Glutamatergic neuron (in vitro differentiated cells): ENCODE measurements at places on chromosomes 5 and 9. TPM values are rescaled to one million over a fixed set of nuclear protein-coding genes. Genes with fewer than 3 reads are reported as not detected.

CD274 gene
- total RNA-seq, result not detected

DNA sequence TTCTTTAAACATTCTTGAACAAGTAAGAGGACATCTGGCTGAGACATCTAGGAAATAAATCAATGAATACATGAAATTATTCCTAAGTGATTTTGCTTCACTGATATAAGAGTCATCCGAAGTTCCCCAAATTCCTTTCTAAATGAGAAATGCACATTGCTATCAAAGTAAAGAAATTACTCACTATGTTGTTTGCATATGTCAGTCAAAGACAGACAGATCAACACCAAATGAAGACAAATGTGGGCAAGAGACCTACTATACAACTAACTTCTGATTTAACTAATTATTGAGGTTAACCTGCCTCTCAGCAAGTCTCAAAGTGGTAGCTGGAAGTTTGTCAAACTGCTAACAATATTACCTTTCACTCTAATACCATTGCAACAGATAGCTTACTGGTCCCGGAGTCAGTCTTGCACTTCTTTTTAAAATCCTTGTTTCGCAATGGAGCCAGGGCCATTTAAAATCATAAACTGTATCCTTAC lies 13.2 kb downstream of the TUT7 start:
- peaks cover 2% of the 10 kb centered on the region for H3K27me3 ChIP-seq
- H3K4me1 ChIP-seq, result no peaks in the 10 kb centered on the region
- no peak overlapping the region for H3K4me3 ChIP-seq
- no peaks in the 10 kb centered on the region for H3K36me3 ChIP-seq
- DNase-seq, result no peak

DNA sequence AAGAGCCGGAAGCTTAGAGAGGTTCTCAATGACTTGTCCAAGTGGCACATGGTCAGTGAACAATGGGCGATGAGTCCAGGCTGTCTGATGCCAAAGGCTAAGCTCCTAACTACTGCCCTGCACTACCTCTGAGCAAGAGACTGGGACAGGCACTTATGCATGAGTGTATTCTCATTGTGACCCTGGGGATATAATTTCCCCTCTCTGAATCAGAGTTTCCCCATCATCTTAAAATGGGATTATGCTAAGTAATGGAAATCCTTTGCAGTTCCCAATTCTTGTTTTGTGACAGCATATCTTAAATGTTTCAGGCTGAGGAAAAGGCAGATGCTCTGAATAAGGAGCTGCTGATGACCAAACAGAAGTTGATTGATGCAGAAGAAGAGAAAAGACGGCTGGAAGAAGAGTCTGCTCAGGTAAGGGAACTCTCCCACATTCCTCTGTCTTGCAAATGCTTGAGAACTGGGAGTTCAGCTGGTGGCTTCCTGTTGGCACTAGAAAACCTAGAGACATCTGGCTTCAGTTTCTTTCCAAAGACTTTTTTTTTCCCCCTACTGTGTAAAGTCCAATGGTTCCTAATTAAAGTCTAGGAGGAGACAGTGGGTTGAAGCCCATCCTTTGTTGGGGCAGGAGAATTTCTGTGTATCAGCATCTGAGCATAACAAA lies 64.1 kb downstream of the GPR21 start:
- no peak overlapping the region for H3K4me3 ChIP-seq
- no peaks in the 10 kb centered on the region for H3K4me1 ChIP-seq
- H3K27ac ChIP-seq, result no peak overlapping the region
- no peaks in the 10 kb centered on the region for H3K36me3 ChIP-seq
- H3K27me3 ChIP-seq, result peaks cover 2% of the 10 kb centered on the region
- no peak for DNase-seq

CDHR2 gene
- 0.29 TPM for total RNA-seq

DNA sequence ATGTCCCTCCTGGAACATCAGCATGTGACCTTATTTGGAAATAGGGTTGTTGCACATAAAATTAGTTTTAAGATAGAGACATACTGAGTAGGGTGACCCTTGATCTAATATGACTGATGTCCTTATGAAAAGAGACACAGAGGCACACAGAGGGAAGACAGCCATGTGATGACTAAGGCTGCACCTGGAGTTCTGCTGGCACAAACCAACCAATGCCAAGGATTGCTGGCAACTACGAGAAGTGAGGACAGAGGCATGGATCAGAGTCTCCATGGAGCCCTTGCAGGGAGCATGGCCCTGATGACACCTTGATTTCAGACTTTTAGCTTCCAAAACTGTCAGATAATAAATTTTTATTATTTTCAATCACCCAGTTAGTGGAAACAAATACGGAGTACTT lies 101.9 kb downstream of the FBXL7 start:
- H3K4me1 ChIP-seq, result peaks cover 56% of the 10 kb centered on the region
- no peak for DNase-seq
- peak overlapping the region; percentile 75 for H3K4me3 ChIP-seq
- H3K27ac ChIP-seq, result peak overlapping the region; percentile 98
- peaks cover 14% of the 10 kb centered on the region for H3K27me3 ChIP-seq

- H3K27ac ChIP-seq, result no peak overlapping the region
- no peak for DNase-seq
- H3K27me3 ChIP-seq, result peaks cover 2% of the 10 kb centered on the region
- H3K4me1 ChIP-seq, result no peaks in the 10 kb centered on the region
- no peaks in the 10 kb centered on the region for H3K36me3 ChIP-seq
Measured at GRCh38 chr5:157214861-157215513, 34.3 kb downstream of the ITK start.

ST8SIA4 gene
- total RNA-seq, result 12.6 TPM

- H3K4me3 ChIP-seq, result no peak overlapping the region
- H3K36me3 ChIP-seq, result no peaks in the 10 kb centered on the region
- H3K27ac ChIP-seq, result no peak overlapping the region
- no peaks in the 10 kb centered on the region for H3K27me3 ChIP-seq
- H3K4me1 ChIP-seq, result no peaks in the 10 kb centered on the region
Measured at GRCh38 chr5:119049824-119050449, 20.9 kb upstream of the DMXL1 start.

HTR1A gene
- total RNA-seq, result 1.2 TPM

DNA sequence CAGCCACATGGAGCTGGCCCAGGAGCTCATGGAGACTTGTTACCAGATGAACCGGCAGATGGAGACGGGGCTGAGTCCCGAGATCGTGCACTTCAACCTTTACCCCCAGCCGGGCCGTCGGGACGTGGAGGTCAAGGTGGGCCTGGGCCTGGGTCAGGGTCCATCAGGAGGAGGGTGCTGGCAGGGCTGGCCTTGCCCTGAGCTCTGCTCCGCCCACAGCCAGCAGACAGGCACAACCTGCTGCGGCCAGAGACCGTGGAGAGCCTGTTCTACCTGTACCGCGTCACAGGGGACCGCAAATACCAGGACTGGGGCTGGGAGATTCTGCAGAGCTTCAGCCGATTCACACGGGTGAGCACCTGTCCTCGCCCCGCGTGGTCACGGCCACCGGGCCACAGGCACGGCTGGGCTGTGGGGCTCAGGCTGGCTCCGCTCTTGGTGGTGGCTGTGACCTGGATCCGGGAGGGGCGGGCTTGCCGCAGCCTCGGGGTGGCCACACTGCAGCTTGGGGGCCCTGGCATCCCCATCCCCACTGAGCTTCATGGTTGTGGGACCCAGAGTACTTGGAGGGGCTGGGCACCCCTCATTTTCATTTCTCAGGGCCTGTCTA lies 7.1 kb downstream of the DPP7 start:
- H3K36me3 ChIP-seq, result no peaks in the 10 kb centered on the region
- H3K27ac ChIP-seq, result no peak overlapping the region
- H3K27me3 ChIP-seq, result peaks cover 3% of the 10 kb centered on the region

DNA sequence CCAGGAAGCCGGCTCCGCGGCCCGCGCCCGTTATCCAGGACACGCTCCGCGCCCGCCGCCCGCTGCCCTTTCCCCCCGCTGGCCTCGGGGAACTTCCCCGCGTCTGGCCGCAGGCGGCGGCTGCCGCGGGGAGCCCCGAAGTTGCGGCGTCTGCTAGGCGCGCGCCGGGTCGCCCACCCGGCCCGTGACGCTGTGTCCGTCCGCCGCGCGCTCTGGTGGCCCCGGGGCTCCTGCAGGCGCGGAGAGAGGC lies 621 bp upstream of the GCNT4 start:
- H3K4me1 ChIP-seq, result peaks cover 24% of the 10 kb centered on the region
- no peak overlapping the region for H3K4me3 ChIP-seq
- no peak overlapping the region for H3K27ac ChIP-seq
- no peak for DNase-seq

DNA sequence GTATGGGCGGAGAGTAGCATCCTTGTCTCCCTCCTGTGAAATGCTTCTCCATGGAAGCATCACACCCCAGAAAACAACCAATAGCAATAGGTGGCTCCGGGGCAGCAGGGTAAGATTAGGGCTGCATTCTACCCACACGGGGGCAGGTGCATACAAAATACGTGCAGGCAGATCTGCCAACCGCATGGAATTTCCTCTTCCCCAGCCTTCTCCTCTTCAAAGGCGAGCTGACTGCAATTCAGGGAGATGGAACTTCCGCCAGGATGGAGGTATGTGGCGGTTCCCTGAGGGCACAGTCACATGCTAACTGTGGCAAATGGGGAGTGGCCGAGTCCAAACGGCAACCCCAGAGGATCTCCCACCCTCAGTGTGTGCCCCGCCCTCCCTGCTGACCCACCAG lies 81.5 kb downstream of the LMNB1 start:
- H3K27me3 ChIP-seq, result peaks cover 11% of the 10 kb centered on the region
- H3K4me1 ChIP-seq, result peaks cover 2% of the 10 kb centered on the region
- H3K27ac ChIP-seq, result no peak overlapping the region
- peaks cover 17% of the 10 kb centered on the region for H3K36me3 ChIP-seq
- DNase-seq, result no peak
